ENCODE measurements at places on chromosomes 16 and 17.

GRCh38 chr16:85483424-85483823 is 129.7 kb upstream of the GSE1 start:
- DNase-seq: no peak

GRCh38 chr17:31462261-31462660 is 70.8 kb downstream of the RAB11FIP4 start:
- DNase-seq: no peak

DNA sequence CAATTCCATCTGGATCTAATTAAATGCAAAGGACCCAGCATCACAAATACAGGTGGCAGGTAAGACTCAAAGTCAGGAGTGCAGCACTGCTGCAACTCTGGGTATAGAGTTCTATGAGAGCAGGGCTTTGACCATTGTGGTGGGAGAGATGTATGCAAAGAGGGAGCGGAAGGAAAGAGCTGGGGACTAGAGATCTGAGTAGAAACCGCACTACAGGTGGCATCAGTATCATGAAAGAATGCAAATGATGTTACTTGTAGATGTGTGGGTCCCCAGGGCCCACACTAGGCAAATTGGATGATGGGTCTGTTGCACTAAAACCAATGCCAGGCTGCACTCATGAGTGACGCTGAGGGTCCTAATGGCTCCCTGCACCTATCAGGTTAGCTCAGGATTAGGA is 287.1 kb upstream of the ASIC2 start:
- DNase-seq: no peak

- DNase-seq: peak; percentile 75
Measured at GRCh38 chr17:76138234-76138895, 2.7 kb downstream of the FOXJ1 start.

DNA sequence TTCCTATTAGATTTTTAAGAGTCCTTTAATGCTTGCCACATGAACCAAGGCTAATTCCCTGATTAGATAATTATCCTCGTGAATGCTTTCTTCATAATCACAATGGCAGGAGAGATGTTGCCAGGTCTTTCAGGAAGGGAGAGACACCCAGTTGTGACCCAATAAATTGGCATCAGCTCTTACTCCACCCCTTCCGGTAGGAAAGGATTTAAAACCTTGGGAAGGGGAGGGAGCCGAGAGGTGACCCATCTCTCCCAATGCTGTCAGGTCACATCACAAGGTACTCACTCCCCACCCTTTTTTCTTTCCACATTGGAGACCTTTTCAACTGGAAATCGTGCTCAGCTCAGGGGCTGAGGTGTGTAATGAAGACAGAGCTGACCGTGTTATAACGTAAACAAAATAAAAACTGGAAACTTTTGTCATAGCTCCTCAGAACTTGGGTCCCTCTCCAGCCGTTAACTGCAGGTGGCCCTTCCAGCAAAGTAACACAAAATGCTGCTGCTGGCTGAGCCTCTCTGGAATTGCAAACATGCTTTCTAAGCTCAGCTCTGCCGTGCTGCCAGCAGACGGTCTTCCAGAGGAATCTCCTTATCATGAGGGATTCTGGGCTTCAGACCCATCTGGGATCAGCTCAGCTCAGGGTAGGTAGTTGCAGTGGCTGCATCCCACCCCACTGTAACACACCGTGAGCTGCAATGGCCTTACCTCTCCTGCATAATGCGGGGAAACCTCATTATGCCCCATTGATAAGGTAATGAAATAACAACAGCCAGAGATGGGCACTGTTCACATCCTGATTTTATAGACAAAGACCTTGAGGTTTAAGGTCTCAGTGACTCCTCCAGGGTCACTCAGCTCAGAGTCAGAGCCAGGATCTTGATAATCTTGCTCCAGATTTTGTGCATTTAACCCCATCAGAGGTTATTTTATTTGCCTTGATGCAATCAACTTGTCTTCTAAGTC is 15.6 kb downstream of the TMEM100 start:
- DNase-seq: no peak

- DNase-seq: peak; percentile 44
Measured at GRCh38 chr16:54241525-54241924, 45.1 kb downstream of the IRX3 start.

GRCh38 chr16:88050952-88051660 is 99.9 kb downstream of the BANP start:
- no peak for DNase-seq

DNA sequence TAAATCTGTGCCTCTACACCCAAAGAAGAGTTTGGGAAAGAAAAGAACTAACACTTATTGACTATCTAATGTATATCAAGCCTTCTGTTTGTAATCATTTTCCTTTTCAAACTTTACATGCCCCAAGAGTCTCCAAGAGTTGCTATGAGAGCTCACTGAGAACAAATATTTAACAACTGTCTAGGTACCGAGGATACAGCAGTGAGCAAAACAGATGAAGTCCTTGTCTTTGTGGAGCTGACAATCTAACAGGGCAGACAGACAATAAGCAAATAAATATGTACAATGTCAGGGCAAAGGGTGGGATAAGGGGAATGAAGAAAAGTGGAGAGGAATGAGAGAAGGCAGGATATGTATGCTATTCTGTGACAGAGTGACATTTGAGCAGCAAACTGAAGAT is 64.8 kb upstream of the KSR1 start:
- no peak for DNase-seq

- DNase-seq: peak; percentile 26
Measured at GRCh38 chr16:3021449-3022207, 1.5 kb downstream of the TNFRSF12A start.
